ENCODE measurements at places on chromosomes 11 and 22. TPM values are rescaled to one million over a fixed set of nuclear protein-coding genes. Genes with fewer than 3 reads are reported as not detected.

The MMP13 gene
- total RNA-seq, result not detected

The AIFM3 gene
- 0.45 TPM for total RNA-seq

The TPH1 gene
- total RNA-seq, result 1.2 TPM

The OR8K1 gene
- total RNA-seq, result not detected

The FTH1 gene
- total RNA-seq, result 1,813 TPM

The ESRRA gene
- total RNA-seq, result 21.6 TPM

The OR10A4 gene
- total RNA-seq, result not detected

The QSER1 gene
- 18.8 TPM for total RNA-seq

The CASP5 gene
- not detected for total RNA-seq

The PHF5A gene
- 35.7 TPM for total RNA-seq

The INPP5J gene
- total RNA-seq, result under 0.01 TPM

The KCNJ11 gene
- not detected for total RNA-seq

The ARFGAP2 gene
- total RNA-seq, result 152 TPM

The RAB39A gene
- total RNA-seq, result not detected

The PARVA gene
- total RNA-seq, result 64.0 TPM

The NLRP14 gene
- total RNA-seq, result not detected

The NXPE1 gene
- not detected for total RNA-seq

The APOA1 gene
- 70.3 TPM for total RNA-seq

The DRD4 gene
- 0.16 TPM for total RNA-seq

The CARNS1 gene
- total RNA-seq, result 0.16 TPM

The HOATZ gene
- total RNA-seq, result not detected

The CDHR5 gene
- not detected for total RNA-seq

The RBMXL2 gene
- total RNA-seq, result not detected

Data from fibroblast of the aortic adventitia (primary cell).